ENCODE measurements at places on chromosomes 16 and 17.

GRCh38 chr16:47599512-47599911, 138.4 kb downstream of the PHKB start:
- DNase-seq = no peak

- no peak for DNase-seq
Observed at GRCh38 chr17:41561554-41561953, 10.3 kb downstream of the KRT9 start.

- DNase-seq = no peak
Observed at GRCh38 chr16:3508736-3509135, 7.9 kb downstream of the CLUAP1 start.

GRCh38 chr17:44318077-44318892, 6.3 kb downstream of the SLC25A39 start:
- no peak for DNase-seq

GRCh38 chr16:81006211-81006812, 373 bp downstream of the CMC2 start:
- DNase-seq = peak; percentile 87

GRCh38 chr16:54359555-54359954, 73.0 kb upstream of the IRX3 start:
- DNase-seq = no peak

DNA sequence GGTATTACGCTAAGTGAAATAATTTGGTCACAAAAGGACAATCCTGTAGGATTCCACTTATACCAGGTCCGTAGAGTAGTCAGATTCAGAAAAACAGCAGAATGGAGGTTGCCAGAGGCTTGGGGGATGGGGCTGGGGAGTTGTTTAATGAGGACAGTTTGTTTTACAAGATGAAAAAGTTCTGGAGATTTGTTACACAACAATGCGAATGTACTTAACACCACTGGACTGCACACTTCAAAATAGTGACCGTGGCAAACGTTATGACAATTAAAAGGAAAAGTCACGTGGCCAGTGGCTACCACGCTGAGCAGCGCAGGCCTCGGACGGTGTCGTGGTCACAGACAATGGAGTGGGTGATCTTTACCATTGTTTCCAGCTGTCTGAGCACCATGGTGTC, 338.1 kb downstream of the SEC14L1 start:
- DNase-seq = no peak

DNA sequence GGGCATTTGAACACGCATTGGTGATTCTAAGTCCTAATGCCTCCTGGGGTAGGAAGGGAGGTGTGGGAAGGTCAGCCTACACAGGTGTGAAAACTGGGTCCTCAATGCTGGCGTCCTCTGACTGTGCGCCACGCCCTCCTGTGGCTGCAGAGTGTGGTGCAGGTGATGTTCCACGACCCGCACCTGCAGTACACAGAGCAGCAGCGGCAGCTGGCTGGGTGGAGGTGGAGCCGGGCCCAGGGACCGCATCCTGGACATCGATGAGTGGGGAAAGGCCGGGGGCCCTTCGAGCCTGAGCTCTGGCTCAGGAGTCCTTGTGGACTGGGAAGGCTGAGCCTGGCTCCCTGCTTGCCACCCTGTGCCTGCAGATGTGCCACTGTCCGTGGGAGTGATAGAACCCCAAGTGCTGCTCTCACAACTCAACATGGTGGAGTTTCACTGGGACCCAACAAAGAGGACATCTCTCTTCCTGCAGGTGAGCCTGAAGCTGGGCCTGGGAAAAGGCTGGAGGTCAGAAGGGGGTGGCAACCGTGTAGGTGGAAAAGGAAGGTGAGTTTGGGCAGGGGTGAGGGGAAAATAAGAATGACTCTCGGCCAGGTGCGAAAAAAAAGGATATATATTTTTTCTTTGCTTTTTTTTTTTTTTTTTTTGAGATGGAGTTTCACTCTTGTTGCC, 14.0 kb upstream of the STAC2 start:
- no peak for DNase-seq

DNA sequence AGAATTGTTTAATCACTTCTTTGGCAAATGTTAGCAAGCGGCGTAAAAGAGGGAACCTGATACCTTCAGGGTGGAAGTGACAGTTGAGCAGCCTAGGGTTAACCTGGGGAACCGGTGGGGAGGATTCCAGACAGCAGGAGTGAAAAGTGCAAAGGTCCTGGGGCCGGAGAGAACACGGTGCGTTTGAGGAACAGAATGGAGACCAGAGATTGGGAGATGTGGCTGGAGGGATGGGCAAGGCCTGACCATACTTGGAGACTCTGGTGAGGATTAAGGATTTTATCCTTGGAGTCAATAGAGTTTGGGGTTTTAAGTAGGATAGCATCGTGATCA, 2.3 kb upstream of the ZNF500 start:
- no peak for DNase-seq

DNA sequence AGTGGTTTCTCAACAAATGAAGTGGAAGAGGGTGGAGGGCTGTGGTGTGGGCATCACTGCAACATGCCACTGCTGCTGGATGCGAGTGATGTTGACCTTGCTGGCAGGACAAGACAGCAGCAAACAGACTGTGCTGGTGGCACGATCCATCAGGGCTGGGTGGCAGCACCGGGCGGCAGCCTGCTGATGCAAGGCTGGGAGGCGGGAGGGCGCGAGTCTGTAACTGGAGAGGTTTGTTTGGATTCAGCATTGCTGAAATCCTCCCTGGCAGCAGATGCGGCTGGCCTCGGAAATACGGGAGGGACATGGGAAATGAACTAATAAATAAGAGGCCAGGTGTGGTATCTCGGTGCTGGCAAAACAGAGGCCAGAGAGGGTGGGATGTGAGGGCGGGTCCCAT, 224.2 kb downstream of the ENGASE start:
- DNase-seq = no peak

DNA sequence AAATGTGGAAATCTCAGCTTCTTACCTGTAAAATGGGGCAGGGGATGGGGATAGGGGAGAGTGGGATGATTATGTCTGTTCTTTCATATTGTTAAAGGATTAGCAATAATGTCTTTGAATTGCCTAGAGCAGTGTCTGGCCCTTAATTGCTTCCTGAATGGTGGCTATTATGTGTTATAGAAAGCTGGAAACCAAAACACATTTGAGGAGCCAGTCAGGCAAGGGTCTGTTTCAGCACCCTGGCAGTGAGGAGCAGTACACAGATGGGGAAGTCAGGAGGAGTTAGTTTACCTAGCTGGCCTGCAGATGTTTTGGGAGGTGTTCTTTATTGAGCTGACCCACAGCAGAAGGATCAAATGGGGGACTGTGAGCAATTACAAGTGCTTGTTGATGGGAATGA, 63.0 kb downstream of the NUP93 start:
- DNase-seq = no peak

DNA sequence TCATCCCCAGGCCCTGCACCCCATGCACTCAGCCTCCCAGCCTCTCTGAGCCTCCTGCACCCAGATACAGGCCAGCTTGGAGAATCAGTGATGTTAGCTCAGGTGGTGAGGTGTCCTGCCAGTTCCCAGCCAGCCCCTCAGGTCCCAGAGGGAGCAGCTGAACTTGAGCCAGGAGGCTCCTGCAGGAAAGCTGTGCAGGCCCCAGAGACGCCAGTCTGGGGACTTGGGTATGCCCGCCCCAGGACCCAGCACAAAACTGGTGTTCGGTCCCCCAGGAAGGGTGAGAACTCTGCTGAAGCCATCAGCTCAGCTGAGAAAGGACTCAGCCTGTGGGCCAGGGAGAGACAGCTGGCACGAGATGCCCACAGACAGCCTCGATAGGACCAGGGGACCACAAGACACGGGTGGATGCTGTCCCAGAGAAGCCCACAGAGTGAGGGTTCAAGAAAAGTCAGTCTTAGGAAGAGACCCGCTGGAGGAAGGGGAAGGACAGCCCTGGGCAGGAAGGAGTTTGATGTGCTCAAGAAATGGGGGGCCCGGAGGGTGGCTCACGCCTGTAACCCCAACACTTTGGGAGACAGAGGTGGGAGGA, 11.0 kb downstream of the ENDOV start:
- DNase-seq = no peak

GRCh38 chr16:27768651-27769272, 218.8 kb downstream of the KATNIP start:
- no peak for DNase-seq

DNA sequence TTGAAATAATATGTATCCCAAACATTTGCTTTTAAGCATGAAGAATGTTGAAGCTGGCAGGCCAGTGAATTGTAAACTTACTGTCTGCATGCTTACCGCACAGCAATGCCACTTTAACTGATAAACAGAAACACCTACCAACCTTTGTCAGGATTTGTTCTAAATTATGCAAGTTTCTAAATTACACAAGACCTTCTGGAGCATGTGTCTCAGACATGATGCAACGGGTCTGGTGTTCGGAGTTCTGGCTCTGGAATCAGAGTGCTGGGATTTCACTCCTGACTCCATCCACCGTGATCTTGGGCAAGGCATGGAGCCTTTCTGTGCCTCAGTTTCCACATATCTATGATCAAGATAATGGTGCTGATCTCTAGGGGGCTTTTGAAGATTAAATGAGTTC, 111.2 kb downstream of the CCT6B start:
- no peak for DNase-seq

DNA sequence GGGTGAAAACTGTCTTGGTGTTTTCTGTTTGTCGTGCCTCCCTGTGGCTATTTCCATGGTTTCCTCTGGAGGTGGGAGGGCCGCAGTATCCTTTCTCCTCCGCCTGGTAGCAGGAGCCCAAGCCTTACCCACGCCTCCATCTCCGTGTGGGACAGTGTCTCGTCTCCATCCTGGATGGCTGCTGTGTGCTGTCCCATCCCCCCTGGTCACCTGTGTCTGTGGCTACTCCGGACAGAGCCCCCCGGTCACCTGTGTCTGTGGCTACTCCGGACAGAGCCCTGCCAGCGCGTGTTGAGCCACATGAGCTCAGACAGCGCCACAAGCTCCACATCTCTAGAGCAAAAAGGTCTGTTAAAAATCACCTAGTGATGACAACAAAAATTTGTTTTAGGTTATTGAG, 198.2 kb upstream of the CHMP6 start:
- peak; percentile 76 for DNase-seq

GRCh38 chr16:6642271-6642670, 690.4 kb upstream of the RBFOX1 start:
- no peak for DNase-seq

DNA sequence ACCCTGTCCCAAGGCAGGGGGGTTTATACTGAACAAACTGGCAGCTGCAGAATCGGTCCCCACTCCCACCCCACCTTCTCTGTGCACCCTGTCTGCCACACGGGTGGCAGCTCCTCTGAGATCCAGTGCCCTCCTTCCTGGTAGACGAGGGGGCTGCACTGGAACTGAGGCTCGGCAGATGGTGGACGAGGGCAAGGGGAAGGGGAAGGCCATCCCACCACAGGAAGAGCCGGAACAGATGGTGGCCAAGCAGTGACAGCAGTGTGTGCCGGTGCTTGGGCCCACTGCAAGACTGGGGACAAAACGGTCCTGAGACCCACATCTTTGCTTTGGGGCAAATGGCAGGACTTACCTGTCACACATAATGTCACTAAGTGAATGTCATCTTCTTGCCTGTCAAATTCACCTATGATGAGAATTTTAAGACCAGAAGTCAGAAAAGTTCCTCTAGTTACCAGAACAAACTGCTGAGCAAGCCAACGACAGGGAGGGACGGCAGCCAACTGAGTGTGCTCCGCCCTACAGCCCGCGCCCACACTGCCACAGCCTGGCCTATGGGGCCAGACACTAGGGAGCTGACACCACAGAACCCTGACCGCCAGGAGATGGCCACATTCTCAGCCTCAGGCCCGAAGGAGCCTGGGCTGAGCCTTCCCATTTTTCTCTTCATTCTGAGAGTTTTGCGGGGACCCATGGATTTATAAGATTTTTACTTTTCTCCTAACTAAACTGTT, 14.4 kb downstream of the NTAN1 start:
- DNase-seq = no peak

DNA sequence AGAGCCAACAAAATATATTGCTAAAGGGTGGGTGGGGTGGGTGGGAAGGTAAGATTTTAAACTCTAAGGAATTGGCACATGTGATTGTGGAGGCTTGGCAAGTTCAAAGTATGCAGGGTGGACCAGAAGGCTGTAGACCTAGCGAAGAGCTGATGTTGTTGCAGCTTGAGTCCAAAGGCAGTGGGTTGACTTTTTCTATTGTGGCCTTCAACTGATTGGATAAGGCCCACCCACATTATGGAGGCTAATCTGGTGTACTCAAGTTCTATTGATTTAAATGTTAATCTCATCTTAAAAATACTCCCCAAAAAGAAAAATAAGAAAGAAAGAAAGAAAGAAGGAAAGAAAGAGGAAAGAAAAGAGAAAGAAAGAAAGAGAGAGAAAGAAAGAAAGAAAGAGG, 22.4 kb downstream of the ZNF200 start:
- DNase-seq = no peak

DNA sequence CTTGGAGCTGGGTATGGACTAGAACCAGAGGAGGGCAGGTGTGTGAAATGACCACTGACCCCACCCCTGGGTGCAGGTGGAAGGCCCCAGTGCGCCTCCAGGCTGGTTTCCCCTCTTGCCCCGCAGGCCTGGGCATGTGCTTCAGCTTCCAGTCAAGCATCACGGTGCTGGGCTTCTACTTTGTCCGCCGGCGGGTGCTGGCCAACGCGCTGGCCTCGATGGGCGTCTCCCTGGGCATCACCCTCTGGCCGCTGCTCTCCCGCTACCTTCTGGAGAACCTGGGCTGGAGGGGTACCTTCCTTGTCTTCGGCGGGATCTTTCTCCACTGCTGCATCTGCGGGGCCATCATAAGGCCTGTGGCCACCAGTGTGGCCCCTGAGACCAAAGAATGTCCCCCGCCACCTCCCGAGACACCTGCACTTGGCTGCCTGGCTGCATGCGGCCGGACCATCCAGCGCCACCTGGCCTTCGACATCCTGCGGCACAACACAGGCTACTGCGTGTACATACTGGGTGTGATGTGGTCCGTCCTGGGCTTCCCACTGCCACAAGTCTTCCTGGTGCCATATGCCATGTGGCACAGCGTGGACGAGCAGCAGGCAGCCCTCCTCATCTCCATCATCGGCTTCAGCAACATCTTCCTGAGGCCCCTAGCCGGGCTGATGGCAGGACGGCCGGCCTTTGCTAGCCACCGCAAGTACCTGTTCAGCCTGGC, 9.7 kb upstream of the ARMC7 start:
- DNase-seq = no peak

- DNase-seq = no peak
Observed at GRCh38 chr17:13729466-13730134, 127.9 kb upstream of the HS3ST3A1 start.

- no peak for DNase-seq
Observed at GRCh38 chr16:73083271-73083670, 35.3 kb upstream of the ZFHX3 start.

- no peak for DNase-seq
Observed at GRCh38 chr16:11914210-11915113, 1.3 kb downstream of the GSPT1 start.

All from suprapubic skin (tissue), 4 donors.